ENCODE measurements at places on chromosomes 2 and 18. TPM values are rescaled to one million over a fixed set of nuclear protein-coding genes. Genes with fewer than 3 reads are reported as not detected.

- no peak for DNase-seq
Measured at GRCh38 chr2:26971911-26972786, 1.7 kb downstream of the MAPRE3 start.

GRCh38 chr2:168449419-168449818 is 6.7 kb upstream of the CERS6 start:
- no peak for DNase-seq

IL36G gene
- total RNA-seq = not detected

SLC25A12 gene
- 30.8 TPM for total RNA-seq

- no peak for DNase-seq
Measured at GRCh38 chr2:2112416-2113105, 218.5 kb downstream of the MYT1L start.

DNA sequence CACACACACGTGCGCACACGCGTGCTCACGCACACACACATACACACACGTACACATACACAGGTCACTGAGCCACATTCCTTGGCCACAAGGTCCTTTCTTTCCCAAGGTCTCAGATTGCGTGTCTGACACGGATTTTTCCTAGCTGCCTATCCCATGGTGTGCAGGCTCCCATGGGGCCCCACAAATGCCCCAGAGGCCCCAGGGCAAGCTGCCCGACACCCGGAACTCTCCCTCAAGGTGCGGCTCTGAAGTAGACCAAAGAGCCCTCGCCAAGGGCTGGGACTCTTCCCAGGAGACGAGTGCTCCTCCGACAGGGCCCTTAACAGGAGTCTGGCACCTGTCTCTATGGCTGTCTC is 46.7 kb downstream of the SDC1 start:
- no peak for DNase-seq

DNA sequence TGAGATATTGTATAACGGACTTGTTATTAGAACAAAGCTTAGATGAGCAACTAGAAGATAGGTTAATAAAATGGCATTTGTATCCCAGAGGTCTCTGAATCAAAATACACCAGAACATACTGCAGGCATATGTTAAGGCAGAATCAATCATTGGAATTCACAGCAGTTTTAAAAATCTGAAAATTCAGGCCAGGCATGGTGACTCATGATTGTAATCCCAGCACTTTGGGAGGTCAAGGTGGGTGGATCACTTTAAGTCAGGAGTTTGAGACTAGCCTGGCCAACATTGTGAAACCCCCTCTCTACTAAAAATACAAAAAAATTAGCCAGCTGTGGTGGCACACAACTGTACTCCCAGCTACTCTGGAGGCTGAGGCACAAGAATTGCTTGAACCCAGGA is 405.2 kb downstream of the ZEB2 start:
- no peak for DNase-seq

GRCh38 chr18:58793361-58793760 is 71.3 kb upstream of the ZNF532 start:
- no peak for DNase-seq

GRCh38 chr18:46567196-46567595 is 89.8 kb downstream of the LOXHD1 start:
- no peak for DNase-seq

HOXD12 gene
- not detected for total RNA-seq

LYG2 gene
- not detected for total RNA-seq

MBD5 gene
- total RNA-seq = 11.3 TPM

GRCh38 chr2:8803658-8804379 is 33.6 kb downstream of the KIDINS220 start:
- DNase-seq = peak; percentile 92

GRCh38 chr2:216031960-216032689 is 18.8 kb upstream of the MREG start:
- DNase-seq = peak; percentile 41

DUSP11 gene
- 43.7 TPM for total RNA-seq

DNA sequence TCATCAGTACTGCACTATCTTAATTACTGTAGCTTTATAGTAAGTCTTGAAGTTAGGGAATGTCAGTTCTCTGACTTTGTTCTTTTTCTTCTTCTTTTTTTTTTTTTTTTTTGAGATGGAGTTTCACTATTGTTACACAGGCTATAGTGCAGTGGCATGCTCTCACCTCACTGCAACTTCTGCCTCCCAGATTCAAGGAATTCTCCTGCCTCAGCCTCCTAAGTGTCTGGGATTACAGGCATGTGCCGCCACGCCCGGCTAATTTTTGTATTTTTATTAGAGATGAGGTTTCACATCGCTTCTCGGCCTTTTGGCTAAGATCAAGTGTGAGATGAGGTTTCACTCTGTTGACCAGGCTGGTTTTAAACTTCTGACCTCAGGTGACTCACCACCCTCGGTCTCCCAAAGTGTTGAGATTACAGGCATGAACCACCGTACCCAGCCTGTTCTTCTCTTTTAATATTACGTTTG is 41.9 kb upstream of the TANC1 start:
- DNase-seq = peak; percentile 76

DNA sequence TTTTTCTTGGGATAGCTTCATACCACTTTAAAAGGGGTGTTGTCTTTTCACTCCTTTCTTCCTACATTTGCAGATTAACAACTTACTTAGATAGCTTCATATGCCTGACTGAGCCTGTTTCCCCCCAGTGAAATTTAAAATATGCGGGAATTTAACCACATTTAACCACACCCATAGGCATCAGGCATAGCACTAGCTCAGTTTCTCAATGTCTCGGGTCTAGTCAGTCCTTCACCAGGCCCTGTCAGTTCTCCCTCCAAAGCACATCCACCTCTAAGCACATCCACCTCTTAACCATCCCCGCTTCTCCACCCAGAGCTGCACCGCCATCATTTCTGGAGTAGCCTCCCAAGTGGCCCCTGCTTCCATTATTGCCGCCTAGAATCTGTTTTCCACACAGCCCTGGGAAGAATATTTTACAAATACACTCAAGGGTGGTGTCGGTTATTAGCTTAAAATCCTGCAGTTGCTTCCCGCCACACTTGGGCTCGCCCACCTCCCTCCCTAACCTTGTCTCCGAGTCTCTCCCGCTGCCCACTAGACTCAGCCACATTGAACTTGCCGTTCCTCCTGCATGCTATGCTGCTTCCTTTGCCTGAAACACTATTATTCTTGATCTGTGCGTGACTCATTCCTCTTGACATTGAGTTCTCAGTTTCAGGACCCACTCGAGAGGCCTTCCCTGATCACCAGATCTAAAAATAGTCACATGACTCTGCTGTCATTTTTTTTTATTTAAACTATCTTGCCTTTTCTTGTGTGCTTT is 68.3 kb downstream of the SPTBN1 start:
- DNase-seq = peak; percentile 95

- no peak for DNase-seq
Measured at GRCh38 chr2:8403876-8404275, 278.0 kb upstream of the ID2 start.

DNA sequence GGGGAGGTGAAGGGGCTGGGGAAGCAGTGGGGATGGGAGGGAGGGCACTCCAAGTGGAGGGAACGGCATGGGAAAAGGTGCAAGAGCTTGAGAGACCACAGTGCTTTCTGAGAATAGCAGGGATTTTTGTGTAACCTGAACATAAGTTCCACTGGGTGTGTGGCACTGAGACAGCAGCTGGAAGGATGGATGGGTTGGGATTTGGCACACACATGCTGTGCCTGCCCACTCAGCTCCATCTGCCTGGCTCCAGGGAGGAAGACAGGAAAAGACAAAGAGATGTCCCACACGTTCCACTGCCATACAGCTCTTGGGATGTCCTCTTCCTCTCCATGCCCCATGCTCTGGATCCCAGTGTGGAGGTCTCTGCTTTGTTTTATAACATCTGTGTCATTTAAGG is 114.1 kb upstream of the TEX51 start:
- DNase-seq = no peak

GRCh38 chr2:106095478-106096298 is 98.4 kb downstream of the UXS1 start:
- no peak for DNase-seq
